ENCODE measurements at places on chromosomes 7 and 10.

DNA sequence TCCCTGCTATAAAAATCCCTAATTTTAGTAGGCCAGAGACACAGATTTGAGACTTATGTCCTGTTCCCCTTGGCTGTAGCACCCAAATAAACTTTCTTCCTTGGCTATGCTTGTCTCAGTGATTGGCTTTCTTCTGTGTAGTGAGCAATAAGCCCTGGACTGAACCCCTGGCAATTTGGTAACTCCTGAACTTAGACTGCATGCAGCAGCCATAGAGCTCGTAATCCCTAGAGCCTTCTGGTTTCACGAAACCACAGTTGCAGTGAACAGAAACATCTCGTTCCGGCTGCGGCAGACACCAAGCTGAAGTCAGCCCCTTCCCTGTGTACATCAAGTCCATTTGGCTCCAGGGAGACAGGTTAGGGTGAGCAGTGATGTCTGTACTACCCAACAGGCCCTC, 172.2 kb downstream of the LYZL1 start:
- DNase-seq = no peak

GRCh38 chr7:123190109-123190831, 9.5 kb downstream of the SLC13A1 start:
- no peak for DNase-seq

DNA sequence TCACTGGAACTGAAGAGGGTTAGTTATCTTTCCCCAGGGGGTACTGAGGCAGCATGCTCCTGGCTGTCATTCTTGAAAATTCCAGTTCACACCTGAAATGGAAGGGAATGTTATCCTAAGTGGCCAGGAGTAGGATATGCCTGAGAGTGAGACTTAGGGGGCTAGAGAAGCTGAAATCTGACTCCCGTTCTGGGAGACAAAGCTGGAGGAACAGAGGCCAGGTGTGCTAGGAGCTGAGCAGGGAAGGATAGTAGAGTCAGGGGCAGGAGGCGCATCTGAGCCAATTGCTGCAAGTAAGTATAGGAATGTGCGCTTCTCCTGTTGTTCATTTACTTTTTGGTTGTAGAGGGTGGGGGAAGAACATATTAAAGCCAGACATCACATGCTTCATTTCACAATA, 58.1 kb upstream of the KIAA1217 start:
- no peak for DNase-seq

DNA sequence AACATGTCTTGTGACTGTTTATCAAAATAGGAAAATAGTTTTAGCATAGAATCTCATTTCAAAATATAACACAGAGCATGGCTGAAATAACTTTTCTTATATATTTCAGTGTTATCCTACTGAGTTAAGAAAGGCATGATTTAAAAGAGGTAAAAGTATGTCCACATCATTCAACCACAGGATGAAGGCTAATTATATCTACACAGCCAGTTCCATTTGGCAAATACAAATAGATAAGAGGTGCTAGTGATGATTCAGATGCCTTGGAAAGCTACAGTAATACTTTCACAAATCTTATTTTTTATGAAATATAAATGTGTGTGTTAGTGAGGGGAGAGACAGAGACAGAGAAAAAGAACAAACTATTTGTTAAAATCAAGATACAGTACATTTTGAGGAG, 42.9 kb upstream of the PCDH15 start:
- no peak for DNase-seq

DNA sequence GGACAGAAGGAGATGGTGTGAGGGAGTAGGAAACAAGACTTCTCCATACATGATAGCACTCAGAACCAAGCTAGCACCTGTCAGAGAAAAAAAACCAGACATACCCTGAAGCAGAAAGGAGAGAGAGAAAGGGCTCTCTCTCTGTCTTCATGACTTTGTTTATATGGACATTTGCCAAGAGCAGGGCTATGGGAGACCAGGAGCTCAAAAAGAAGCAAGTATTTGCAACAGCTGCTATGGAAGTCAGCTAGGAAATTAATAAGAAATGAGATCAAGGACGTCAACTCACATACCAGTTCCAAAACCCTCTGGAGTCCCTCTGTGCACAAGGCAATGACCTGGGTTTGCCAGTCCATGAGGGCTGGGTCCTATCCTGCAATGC, 111.6 kb downstream of the SGMS1 start:
- no peak for DNase-seq

GRCh38 chr7:43137811-43138210, 25.4 kb downstream of the HECW1 start:
- no peak for DNase-seq

- no peak for DNase-seq
Observed at GRCh38 chr10:3668276-3668965, 116.6 kb downstream of the KLF6 start.

- no peak for DNase-seq
Observed at GRCh38 chr7:141515941-141516340, 35.3 kb upstream of the AGK start.

DNA sequence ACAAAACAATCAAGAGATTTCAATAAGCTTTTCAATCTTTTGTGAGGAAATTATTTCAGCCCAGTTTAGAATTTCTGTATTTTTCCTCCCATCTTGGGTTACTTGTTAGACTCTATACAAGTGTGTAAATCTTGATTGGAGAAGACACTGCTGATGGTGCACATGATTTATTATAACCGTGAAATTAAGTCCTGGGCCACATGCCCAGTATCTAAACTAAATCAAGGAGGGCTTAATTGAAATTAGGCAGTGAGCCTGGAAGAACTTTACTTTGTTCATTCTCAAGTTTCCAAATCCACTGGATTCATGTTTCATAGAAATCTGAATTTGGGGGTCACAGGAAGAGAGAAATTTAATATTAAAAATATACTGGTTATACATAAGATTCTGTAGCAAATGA, 44.5 kb downstream of the CSTF2T start:
- DNase-seq = no peak

Data from hypothalamus (tissue), 51 donors.